Stimulated activated effector memory CD8-positive, alpha-beta T cell treated with anti-CD3 and anti-CD28 coated beads, Interleukin-12 subunit alpha, Interleukin-12 subunit beta, amount 100 ng/mL, for 72 hours (primary cell): ENCODE measurements at places on chromosomes 5 and 9.

GRCh38 chr9:134830126-134830525, 50.5 kb upstream of the FCN2 start:
- DNase-seq = no peak

DNA sequence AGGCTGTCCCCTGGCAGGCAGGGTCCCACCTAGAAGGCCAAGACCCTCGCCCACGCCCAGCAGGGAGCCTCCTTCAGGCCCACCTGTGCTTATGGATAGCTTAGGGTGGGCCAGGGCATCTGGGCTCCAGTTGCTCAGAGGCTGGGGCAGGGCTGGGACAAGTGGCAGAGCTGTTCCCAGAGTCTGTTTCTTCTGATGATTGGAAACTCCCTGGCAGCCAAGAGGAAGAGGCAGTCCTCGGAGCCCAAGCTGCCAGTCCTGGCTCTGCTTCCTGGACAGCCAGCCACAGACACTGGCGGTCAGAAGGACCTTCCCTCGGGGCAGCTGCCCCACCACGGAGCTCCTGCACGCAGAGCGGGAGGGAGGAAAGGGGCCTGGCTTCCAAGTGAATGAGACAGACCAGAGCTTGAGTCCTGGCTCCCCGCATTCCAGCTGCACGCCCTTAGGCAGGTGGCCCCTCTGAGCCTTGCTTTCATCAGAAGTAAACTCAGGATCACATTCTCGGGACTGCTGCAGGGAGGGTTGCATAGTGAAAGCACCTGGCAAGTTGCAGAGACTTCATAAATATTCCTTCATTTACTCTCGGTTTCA, 37.9 kb upstream of the GABRP start:
- no peak for DNase-seq

GRCh38 chr5:132027027-132027426, 15.6 kb upstream of the ACSL6 start:
- no peak for DNase-seq

DNA sequence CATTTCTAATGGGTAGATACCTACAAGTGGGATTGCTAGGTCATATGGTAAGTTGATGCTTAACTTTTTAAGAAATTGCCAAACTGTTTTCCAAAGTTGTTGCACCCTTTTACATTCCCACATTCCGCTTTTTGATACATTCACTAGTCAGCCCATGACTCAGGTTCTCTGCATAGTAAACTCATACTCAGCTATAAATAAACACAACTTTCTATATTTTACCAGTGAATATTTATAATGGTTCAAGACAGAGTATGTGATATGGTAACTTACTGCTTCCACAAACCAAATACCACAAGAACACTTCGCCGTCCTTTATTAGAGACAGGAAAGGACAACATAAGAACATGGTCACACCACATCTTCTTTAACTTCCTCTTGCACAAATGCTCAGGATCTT, 54.0 kb downstream of the PLPP1 start:
- DNase-seq = no peak

DNA sequence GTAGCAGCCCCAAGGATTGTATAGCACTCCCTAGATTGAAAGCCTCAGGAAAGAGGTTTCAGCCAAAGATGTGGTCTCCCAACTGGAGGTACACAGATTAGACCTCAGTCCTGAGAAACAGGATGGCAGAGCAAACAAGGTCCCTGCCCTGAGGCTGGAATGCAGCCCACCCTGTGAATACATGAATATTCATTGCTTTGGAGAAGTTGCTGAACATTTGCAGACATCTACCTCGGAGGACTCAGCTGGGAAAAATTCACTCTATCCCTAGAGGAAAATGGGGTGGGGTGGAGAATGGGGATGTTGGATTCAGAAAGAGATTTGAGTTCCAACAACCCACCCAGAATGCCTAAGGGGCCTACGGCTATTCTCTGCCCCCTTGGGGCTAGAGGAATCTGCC, 129.4 kb downstream of the SLIT3 start:
- DNase-seq = no peak

- DNase-seq = no peak
Observed at GRCh38 chr5:116135344-116135743, 50.5 kb downstream of the COMMD10 start.

GRCh38 chr9:137311171-137311985, 9.3 kb upstream of the NRARP start:
- DNase-seq = no peak

GRCh38 chr5:84149094-84149493, 235.6 kb downstream of the EDIL3 start:
- no peak for DNase-seq

DNA sequence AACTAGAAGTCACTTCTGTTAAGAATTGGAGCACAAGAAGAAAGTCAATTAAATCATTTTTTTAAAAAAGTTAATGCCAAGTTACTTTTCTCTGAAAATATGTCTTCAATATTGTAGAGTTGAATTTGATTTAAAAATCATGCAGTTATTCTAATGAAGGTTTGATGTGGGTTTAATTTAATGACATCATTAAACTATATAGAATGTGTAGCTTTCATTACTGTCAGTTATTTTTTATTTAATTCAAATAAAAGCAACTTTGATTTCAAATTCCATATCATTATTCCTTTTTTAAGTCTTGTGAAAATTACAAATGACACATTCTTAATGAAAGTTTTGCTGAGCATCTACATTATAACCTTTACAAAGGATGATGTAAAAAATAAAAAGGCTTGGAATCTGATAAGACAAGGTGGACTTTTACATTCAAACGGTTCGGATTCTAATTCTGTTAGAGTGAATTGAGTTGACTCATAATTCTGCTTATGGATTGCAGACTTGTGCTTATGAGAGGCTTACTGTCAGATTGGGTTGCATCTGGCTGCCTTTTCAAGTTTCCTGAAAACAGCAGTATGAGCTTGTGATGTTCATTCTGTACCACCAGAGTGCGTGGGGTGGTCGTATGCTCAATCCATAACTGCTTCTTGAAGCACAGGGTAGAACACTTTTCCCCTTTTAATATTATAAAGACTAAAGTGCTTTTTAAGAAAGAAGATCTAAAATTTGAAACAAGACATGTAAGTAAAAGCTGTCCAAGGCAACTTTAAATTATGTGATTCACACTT, 253.0 kb upstream of the ARRDC3 start:
- no peak for DNase-seq

DNA sequence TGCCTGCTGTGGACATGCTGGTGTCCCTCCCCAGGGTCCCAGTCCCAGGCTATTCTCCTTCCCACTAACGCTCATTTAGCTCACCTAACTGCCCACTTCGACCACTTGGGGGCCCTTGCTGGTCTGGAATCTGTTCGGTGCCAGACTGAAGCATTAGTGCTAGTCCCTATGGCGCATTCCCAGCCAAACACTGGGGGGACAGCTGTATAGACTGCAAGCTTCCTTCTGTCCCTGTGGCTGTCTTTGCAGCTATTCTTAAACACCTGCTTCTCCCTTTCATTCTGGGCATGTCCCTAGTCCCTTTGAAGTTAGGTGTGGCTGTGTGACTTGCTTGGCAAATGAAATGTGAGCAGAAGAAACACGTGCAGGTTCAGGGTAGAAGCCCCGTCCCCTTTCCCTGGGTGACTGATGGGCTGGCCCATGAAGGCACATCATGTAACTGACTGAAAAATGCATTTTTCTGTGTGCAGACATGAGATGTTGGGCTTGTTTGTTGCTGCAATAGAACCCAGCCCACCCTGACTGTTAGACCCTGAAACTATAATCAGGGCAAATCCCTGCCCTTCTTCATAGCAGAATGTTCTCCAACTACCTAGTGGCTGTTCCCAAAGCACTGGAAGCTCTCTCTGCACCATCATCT, 134.4 kb downstream of the BARX1 start:
- no peak for DNase-seq

DNA sequence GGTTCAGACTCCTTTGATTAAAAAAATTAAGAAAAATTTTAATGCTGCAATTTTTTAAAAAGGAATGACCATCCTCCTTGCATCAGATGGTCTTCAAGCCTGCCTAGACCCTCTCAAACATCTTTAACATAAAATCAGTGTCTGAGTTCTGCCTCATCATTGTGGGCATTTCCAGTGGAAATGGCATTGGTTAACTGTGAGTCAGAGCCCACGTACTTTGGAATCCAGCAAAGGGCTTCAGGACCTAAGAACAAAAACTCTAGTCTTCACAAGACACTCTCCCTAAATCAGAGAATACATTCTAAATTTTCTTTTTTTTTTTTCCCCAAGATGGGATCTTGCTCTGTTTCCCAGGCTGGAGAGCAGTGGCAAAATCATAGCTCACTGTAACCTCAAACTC, 9.4 kb upstream of the C5orf15 start:
- no peak for DNase-seq

DNA sequence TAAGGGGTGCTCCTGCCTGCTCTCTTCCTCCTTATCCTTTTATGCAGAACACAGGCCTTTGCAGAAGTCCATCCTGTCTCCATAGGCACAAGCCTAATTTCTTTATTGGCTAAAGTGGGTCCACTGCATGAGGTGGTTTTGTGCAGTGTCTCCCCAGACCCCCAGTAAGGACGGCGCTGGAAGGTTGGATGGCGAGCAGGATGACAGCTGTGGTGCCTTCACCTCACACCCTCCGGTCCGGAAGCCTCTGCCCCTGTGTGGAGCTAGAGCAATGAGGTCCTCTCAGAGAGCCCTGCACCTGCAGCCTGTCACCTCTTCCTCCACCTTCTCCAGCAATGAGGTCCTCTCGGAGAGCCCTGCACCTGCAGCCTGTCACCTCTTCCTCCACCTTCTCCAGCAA, 393.7 kb upstream of the IRX1 start:
- DNase-seq = no peak

- DNase-seq = no peak
Observed at GRCh38 chr5:58545912-58546311, 37.0 kb upstream of the RAB3C start.

DNA sequence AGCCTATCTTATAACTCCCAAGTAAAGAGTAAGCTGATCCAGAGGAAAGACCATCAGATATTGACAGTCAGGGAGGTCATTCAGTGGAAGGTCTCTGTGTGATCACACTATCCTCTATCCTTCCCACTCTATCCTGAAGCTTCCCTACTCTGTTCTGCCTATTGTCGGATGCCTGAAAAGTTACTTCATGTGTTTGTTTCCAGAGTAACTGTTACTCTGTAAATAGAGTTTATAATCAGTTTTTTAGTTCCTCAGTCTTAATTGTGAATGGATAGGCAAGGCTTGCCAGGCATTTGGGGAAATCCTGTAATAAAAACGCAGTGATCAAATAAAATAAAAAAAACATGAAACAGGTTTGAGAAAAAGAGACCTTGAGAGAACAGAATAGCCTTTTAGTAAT, 79.8 kb downstream of the XRCC4 start:
- no peak for DNase-seq

GRCh38 chr5:124894541-124894940, 148.1 kb upstream of the ZNF608 start:
- DNase-seq = no peak

DNA sequence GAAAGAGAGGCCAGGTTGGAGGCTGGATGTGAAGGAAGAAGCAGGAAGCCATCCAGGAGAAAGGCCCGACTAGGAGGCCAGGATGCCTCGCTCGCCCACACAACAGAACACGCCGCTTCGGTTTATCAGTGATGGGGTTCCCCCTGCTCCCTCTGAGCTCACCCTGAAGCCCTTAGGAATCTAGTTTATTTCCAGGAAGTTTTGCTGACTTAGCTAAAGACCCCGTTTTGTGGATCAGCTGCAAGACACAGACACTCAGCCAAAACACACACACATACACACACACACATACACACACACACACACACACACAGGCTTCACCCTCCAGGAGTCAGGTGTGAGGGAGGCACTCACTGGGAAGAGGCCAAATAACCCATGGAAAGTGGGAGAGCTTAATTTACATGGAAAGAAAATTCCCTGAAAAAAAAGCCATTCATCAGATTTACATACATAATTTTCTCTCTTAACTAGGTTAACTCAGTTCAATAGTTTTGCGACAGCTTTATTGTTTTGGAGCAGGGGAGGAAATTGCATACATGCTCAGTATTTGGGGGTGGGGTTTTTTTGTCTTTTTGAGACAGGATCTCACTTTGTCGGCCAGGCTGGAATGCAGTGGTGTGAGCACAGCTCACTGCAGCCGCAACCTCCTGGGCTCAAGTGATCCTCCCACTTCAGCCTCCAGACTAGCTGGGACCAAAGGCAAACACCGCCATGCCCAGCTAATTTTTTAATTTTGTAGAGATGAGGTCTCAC, 92.7 kb upstream of the HAND1 start:
- DNase-seq = no peak

- no peak for DNase-seq
Observed at GRCh38 chr9:105510024-105510423, 47.9 kb upstream of the FKTN start.

- DNase-seq = no peak
Observed at GRCh38 chr5:36173426-36173825, 21.5 kb downstream of the SKP2 start.

- DNase-seq = no peak
Observed at GRCh38 chr9:89956331-89956730, 351.5 kb downstream of the GADD45G start.

DNA sequence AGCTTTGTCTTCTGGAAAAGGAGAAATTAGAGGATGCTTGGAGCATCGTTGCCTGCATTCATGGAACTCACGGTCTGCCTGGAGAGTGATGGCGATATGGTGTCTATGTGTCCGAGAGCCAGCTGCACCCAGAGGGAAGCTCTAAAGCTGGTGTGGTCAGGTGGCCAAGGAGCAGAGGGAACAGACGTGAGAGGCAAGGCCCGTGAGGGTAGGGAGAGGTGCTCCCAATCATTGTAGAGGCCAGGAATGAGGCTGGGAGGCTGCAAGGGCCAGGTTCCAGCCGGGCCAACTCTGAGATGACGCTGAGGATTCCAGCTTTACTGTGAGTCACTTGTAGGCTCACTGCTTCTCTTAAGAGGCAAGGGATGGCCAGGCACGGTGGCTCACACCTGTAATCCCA, 7.6 kb downstream of the FGD3 start:
- no peak for DNase-seq

GRCh38 chr5:17240487-17240886, 23.1 kb downstream of the BASP1 start:
- DNase-seq = no peak

GRCh38 chr9:131503626-131504465, 1.1 kb downstream of the POMT1 start:
- DNase-seq = peak; percentile 84

- DNase-seq = no peak
Observed at GRCh38 chr9:114914139-114914538, 16.3 kb downstream of the TNFSF8 start.

DNA sequence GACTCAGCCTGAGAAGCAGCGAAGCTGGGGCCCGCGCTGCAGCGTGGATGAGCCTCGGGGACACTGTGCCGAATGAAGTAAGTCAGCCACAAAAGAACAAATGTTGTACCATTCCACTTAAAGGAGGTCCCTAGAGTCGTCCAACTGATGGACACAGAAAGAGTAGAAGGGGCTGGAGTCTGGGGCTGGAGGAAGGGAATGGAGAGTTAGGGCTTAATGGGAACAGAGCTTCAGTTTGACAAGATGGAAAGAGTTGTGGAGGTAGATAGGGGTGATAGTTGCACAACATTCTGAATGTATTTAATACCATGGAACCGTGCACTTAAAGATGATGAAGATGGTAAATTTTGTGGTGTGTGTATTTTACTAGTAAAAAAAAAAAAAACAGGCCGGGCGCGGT, 119.9 kb downstream of the EHMT1 start:
- DNase-seq = no peak

- DNase-seq = no peak
Observed at GRCh38 chr9:127574072-127574993, 37.7 kb upstream of the STXBP1 start.

- no peak for DNase-seq
Observed at GRCh38 chr5:174844971-174845370, 120.6 kb downstream of the MSX2 start.

- DNase-seq = no peak
Observed at GRCh38 chr5:134570886-134571285, 45.4 kb downstream of the JADE2 start.

GRCh38 chr5:160427607-160428006, 6.0 kb downstream of the PTTG1 start:
- no peak for DNase-seq
